Aortic smooth muscle cell (primary cell): ENCODE measurements at places on chromosomes 11 and 22. TPM values are rescaled to one million over a fixed set of nuclear protein-coding genes. Genes with fewer than 3 reads are reported as not detected.

IL17REL gene
- total RNA-seq, result not detected in 2 replicates

RASL10A gene
- 0.25 TPM in 1 of 2 replicates, not detected in the other for total RNA-seq

MFNG gene
- 0.93 and 2.4 TPM in 2 replicates for total RNA-seq

ANO1 gene
- total RNA-seq, result 3.8 and 16.4 TPM in 2 replicates
